ENCODE measurements at places on chromosomes 3 and 15.

GRCh38 chr3:138642226-138642926 is 33.8 kb downstream of the FAIM start:
- DNase-seq, result no peak

GRCh38 chr3:9033867-9034266 is 70.6 kb upstream of the RAD18 start:
- no peak for DNase-seq

DNA sequence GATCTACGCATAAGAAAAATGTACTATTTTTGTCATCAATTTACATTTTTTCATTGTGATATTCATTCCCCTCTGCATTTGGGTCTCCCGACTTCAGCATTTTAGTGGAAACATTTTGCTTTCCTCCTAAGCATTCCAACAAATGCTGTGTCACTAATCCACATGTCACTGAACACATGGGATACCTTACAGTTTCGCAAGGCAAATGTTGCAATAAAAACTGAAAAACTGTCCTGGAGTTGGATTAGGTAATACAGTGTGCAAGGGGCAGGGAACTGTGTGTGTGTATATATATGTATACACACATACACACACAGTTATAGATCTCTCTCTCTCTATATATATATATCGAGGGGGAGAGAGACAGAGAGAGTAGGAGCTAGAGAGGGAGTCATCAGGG is 632.2 kb downstream of the MAGI1 start:
- DNase-seq, result no peak

DNA sequence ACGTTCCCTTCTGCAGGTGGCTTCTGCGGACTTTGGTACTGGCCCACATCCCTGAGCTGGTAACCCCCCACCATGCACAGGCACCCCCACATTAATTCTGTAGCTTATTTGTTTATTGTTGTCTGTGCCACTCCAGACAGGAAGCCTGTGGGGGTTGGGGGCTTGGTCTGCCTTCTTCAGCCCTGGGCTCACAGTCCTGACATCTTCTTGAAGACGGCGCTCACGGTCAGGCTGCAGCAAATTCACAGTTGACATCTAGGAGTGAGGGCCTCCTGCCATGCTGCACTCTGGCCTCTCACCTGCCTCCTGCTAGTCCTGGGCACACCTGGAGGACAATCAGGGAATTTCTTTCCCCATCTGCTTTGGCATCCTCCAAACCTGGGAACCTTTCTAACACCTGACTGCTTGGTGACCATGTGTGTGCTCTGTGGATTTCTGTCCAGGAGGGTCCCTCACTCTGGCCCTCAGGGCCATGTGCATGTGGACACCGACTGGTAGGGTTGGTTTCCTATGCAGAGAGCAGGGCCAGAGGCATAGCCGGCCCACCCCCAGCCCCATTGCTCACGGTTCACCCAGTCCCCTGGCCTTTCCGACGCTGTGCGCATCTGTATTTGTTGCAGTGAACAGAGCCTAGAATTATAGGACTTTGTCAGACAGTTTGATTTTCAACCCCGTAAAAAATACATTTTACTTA is 68.8 kb downstream of the APBA2 start:
- DNase-seq, result no peak

DNA sequence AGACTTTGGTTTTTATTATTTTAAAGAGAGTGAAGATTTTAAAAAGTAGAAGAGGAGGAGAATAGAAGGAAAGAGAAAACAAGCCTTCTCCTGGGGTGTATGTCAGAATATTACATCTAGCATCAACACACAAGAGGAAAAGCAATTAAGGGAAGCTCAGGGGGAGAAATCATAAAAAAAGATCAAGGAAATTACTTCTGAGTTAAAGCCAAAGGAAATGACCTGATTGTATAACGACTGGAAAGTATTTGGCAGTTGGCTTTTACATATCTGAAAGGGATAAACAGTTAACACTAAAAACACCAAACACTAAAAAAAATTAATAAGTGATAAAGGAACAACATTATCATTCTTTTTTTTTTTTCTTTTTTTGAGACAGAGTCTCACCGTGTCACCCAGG is 58.4 kb downstream of the CPNE4 start:
- DNase-seq, result no peak

DNA sequence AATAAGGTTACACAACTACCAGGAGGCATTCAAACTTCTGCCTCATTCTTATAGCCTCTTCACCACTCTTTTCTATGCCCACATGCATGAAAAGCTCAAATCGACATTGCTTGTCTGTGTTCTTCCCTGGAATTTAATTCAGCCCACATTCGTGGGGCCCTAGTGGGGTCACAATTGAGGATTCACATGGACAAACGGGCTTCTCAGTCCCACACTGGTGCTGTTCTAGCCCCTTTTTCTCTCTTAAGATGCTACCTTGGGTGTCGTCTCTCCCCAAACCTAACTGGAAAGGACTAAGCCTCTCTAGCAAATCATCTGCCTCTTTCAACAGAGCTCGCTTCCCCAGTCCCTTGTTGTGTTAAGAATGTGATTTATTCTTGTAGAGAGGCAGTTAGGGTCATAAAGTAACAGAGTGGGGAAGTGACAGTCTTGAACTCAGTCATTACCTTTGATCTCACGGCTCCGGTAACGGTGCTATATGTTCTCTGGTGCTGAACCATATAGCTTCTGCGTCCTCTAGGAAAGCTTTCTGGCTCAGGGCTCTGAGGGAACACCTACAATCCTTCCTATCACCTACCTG is 4.9 kb downstream of the LPP start:
- no peak for DNase-seq

DNA sequence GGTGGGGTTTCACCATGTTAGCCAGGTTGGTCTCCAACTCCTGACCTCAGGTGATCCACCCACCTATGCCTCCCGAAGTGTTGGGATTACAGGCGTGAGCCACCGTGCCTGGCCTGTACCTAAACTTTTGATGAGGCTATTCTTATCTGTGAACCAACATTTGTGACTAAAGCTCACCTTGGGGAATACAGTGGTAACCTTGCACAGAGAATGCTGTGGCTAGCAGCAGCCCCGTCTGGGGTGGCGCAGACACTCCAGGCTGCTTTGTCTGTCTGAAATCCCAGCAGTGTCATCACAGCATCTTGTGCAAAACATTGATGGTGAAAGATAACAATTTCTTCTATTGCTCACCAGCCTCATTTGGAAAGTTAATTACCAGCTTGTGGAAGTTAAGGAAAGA is 58.9 kb downstream of the CMTM8 start:
- no peak for DNase-seq

Data from NCI-H187 treated with DMSO at 0.1 percent for 48 hours (cell line).